Effector memory CD4-positive, alpha-beta T cell (primary cell): ENCODE measurements at places on chromosomes 4 and X.

DNA sequence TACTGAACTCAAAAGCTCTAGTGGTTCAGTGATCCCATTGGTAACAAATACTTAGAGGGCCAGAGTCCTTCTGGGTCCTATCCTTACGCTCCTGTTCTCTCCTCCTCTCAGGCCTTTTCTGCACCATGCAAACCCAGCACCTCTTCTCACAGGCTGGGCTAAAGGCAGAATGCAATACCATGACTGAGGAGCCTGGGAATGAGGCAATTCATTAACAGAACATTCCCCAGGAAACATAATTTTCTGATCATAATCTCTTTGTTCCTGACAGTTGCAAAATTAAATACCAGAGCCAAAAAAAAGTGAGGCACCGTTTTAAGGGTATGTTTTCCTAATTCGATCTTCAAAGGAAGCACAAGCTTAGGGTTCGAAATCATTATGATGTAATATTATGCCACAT is 9.0 kb downstream of the SORBS2 start:
- DNase-seq = no peak

DNA sequence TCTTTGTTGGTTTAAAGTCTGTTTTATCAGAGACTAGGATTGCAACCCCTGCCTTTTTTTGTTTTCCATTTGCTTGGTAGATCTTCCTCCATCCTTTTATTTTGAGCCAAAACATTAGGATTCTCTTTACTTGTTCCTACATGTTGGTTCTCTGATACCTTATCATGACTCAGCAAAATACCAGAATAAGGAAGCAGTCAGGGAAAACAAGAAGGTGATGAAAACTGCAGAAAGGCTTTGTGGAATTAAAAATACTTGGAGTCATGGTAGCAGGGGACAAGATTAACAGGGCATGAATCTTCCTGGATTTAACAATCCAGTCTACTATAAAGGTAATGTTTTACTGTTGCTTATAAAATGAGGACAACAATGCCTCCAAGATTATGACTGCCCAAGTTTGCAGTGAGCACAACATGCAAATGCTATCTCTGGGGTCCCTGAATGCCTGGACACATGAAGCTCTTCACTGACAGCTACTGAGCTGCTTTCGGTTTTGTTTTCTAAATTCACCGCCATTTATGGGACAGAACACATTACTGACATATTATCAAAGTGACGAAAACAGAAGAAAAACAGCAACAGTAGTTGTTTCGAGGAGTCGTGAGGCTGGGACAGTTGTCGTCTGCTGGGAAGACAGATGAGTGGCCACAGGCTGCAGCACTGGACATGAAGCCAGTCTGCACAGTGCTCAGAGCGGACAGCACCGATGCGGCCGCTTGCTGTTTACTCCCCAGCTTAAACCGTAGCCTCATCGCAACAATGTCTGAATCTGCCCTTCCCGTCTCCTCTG is 174.5 kb upstream of the DKK2 start:
- no peak for DNase-seq

DNA sequence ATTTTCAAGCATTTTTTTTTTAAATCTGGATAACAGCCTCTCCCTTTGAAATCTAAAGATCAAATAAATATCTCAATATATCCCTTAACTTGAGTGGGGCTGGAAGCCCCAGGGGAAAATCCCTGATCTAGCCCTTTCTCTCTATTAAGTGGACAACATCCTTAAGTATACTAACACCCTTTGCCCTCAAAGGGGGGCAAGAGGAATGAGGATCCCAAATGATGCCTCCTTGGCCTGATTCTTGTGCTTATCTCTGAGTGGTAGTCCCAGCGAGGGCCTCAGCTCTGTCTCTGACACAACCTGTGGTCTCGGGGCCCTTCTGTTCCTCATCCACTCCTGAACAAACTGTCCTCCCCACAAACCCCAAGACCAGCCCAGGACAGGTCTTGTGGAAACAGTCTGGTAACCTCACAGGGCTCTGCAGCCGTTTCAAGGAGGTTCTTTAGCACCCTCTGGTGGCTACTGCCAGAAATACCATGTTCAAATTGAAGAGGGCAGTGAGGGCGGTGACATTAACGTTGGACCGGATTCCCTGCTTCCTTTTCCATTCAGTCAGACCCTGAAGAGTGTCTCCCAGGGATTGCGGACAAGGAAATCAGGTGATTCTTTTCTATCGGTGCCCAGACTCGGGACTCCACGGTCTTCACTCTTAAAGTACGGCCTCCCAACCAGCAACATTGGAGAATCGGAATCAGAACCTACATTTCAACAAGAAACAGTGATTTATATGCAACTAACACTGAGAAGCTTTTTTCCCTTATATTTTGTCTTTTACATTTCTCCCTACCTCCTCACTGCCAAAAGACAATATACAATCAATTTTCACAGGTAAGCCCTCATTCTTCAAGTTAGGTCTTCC is 13.0 kb downstream of the CXCL13 start:
- no peak for DNase-seq

- no peak for DNase-seq
Observed at GRCh38 chr4:54695337-54695736, 37.6 kb downstream of the KIT start.

- DNase-seq = no peak
Observed at GRCh38 chr4:42262701-42263490, 110.4 kb upstream of the BEND4 start.

GRCh38 chrX:84358271-84358670 is 144.0 kb downstream of the HDX start:
- DNase-seq = no peak

DNA sequence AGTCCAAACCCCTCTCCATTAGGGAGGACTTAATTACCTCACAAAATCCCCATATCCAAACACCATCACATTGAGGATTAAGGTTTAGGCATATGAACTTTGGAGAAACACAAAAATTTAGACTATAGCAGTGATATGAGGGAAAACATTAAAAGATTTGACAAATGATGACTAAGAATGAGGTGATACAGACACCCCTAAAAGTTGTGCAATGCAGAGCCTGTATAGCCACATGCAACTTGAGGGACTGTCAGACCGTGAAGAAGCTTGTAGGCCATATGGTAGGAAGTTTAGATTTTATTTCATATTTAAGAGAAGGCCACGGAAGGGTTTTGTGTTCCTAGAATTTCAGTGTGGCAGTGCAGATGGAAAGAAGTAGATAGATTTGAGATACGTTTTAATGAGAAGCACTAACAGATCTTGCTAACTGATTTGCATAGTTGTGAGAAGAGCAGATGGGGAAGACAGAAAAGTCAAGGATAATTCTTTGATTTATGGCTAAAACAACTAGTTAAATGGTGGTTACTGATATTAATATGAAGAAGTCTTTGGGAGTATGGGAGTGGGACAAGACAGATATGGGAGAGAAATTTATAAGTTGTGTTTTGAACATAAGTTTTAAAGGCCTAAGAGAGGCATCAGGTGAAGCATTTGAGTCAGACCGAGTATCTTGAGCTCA is 5.5 kb upstream of the FIP1L1 start:
- no peak for DNase-seq

GRCh38 chr4:83552924-83553323 is 17.0 kb downstream of the GPAT3 start:
- no peak for DNase-seq

GRCh38 chr4:88216395-88216794 is 58.0 kb upstream of the ABCG2 start:
- DNase-seq = no peak

GRCh38 chr4:119031218-119031617 is 104.4 kb upstream of the MYOZ2 start:
- DNase-seq = no peak

DNA sequence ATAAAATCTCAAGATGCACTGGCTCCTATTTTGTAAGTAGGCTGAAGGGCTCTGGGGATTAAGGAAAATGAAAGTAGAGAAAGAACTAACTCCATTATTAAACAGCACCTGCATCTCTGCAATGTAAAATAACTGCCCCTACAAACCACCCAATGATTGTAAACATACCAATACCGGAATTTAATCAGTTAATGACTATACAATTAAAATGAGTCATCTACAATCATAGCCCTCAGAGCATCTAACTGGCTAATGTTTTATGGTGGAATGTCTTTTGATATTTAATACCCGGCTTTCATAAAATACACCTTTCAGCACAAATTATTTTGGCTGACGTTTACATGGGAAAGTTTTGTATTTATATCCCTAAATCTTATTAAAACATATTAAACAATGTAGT is 142.3 kb downstream of the PAPSS1 start:
- no peak for DNase-seq

DNA sequence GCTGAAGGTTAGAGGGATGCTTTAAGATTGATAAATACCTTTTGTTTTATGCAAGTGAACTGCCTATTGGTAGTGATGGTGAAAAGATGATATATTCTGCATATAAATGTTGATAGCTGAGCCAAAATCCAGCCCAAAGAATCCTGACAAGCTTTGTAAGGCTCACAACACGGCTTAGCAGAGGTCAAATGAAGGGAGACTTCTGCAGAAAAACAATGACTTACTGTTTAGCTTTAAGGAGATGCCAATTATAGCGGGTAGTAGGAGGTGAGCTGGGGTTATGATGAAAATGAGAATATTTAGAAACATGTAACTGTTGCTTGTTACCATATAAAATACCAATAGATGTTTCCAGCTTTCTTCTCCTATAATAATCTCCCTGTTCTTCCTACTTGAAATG is 97.1 kb downstream of the AFF1 start:
- DNase-seq = no peak

GRCh38 chrX:43493756-43494155 is 162.3 kb upstream of the MAOA start:
- no peak for DNase-seq

DNA sequence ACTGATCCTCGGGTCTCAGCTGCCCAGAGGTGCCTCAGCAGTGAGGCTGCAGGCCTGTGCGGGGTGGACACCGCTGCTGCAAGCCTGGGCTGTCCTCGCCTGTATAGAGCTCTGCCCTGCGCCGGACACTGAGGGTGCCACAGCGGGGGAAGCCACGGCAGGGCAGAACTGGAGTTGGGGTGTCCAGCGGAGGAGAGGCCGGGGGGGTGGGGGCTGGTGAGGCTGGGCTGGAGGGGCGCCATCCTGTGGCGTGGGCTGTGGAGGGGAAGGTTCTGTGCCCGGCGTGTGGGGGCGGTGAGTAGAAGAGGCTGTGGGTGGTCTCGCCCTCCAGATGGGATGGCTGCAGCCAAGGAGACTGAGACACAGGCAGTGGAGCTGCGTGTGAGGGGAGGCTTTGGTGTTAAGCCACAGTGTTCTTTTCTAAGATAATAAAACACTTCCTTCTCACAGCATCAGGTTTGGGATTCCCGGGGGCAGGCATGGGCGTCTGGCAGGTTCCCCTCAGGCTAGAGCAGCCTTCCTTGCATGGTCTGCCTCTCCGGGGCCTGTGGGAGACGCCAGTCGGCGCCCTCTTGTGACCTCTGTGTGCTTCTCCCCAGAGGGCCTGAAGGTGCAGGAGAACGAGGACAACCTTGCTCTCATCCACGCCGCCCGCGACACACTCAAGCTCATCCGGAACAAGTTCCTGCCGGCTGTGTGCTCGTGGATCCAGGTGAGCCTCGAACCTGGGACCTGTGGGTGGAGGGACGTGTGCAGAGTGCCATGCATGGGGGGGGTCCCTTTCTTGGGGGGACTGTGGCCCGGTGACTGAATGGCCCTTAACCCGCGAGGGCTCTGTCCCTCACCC is 7.4 kb downstream of the UVSSA start:
- DNase-seq = no peak

DNA sequence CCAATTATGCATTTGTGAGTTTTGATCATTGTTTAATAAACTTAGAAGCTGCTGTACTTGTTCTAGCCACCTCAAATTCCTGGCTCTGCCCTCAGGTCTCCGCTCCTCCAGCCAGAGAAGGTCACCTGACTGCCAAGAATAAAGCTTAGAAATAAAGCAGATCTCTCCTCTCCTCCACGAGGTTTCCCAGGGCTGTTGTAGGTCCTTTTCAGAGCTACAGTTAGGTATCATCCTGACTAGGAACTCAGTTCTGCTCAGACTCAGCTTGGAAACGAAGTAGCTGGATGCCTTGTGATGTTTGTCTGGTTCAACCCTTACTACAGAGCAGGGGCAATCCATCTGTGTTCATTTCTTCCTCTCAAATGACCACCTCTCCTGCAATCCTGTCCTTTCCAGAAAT is 79.1 kb upstream of the RAPGEF2 start:
- DNase-seq = no peak

DNA sequence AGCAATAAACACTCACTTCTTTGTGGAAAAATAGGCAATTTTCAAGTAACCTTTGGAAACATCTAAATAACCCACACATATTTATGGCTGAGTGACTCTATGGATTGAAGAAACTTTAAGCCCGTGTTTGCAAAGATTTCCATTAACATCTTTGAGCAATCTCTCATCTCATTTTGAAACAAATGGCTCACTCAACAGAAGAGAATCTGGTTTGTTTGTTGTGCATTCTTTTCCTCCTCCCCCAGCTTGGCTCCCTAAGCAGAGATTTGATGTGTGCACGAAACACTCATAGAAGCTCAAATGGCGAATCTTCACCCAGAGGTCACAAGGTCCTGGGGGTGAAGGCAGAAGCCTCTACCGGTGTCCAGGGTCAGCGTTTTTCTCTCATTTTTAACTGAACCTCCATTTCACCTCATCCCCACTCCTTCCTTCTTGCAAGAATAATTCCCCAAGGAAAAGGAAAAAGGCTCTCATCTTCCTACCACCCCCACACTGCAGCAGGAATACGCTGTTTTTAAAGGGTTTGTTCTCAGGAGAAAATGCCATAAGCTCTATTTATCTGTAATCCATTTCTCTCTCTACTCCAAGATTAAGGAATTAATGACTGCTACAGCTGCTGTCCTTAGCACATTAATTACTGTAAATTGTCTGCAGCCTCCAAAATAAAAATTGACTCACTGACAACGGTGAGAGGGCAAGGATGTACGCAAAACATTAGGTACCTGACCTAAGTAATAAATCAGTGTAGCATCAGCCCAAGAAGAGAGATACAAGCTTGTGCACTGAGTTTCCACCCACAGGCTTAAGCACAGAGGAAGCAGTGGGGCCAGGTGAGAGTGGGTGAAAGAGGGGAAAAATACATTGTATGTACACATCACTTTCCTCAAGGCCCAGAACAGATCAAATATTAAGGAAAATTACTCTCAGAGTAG is 307.6 kb upstream of the NOCT start:
- no peak for DNase-seq

- DNase-seq = no peak
Observed at GRCh38 chr4:30904588-30904987, 184.4 kb downstream of the PCDH7 start.

GRCh38 chr4:90403781-90404180 is 276.6 kb downstream of the CCSER1 start:
- DNase-seq = no peak

- no peak for DNase-seq
Observed at GRCh38 chrX:44085209-44085608, 112.0 kb upstream of the NDP start.

DNA sequence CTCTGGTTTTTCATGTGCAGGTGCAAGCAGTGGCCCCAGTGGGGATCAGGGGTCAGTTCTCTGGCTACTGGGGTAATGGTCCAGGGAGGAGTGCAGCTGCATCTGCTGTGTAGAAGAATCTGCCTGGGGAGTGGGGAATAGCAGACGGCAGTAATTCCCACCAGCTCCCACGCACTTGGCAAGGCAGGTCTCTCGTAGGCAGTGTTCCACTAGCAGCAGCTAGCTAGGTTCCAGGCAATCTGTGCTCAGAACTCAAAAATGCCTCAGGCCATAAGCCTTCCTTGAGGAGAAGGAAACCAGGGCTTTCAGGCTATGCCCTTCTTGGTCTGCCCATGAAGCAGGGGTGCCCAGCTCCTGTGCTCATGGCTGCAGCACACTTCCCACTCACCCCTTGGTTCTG is 38.8 kb downstream of the DCLK2 start:
- DNase-seq = no peak

- no peak for DNase-seq
Observed at GRCh38 chrX:11349661-11350337, 56.6 kb downstream of the AMELX start.
